CD4-positive, alpha-beta T cell treated with Interleukin-6 at 100 ng/mL for 8 hours (primary cell): ENCODE measurements at places on chromosomes 2 and 18.

GRCh38 chr2:3738454-3738853 lies 35.1 kb downstream of the DCDC2C start:
- no peak for DNase-seq

DNA sequence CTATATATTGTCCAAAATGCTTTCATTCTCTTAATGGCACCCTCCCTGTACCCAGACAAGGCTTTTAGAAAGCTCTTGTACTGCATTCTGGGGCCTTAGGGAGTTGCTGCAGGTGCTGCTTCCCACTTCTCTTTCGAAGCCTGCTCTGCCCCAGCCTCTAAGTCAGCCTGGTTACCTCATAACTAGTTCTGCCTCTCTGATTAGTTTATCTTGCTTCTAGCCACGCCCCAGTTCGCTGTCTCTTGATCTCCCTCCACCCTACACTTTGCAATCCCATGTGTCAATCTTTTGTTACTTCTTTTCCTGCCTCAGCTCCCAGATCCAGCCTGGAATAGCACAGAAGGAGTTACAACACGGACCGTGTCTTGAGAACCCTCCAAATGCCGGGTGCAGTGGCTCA lies 13.8 kb upstream of the NCOA1 start:
- no peak for DNase-seq

DNA sequence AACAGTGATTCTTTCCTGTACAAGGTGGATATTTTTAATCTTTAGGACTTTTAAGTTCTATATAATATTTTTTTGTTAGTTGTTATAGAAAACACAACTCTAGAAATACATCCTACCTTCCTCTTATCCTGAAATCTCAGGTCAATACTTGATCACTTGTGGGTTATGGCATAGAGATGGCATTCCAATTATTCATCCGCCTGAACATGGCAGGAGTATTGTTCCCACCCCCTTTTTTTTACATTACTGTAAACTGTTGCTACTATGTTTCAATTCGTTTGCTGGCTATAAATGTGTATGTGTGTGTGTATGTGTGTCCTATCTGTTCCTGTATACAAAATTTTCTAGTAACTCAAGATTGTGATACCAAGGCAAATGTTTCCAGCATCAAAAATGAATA lies 43.3 kb upstream of the FN1 start:
- DNase-seq: no peak

DNA sequence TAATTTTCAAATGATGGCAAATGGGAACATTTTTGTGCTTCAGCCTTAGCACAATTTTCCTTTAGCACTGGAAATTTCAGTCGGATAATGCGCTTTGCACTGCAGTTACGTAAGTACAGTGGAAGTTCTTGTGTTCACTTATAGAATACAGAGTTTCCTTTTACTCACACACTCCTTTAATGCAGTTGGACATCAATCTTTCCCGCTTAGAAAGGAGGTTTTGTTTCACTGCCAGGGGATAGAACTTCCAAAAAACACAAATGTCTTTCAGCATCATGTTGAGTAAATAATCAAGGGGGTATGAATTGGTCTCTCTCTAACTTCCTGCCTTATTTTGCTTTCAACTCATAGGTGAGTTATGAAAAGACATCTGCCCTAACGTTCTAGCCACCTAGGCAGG lies 63.2 kb downstream of the TGFA start:
- DNase-seq: no peak

- DNase-seq: no peak
Observed at GRCh38 chr2:179703702-179704101, 157.7 kb downstream of the ZNF385B start.
